ENCODE measurements at places on chromosomes 1 and 21.

DNA sequence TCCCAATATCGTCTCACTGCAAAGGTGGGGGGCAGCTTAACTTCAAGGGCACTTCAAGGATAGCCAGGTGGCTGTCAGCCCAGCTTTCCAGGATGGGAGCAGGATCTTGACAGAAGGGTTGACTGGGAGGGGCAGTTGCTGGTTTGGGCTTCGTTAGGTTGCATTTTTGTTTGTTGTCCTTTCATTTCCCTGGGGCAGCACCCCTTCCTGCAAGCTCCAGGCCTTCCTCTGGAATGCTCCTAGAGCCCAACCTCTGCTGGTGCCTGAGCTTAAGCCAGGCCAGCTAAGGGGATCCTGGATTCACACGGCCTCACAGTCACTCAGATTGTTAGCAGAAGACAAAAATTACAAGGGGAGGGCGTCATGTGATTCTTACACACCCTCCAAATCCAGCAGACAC lies 4.1 kb upstream of the OLIG2 start:
- DNase-seq, result no peak

DNA sequence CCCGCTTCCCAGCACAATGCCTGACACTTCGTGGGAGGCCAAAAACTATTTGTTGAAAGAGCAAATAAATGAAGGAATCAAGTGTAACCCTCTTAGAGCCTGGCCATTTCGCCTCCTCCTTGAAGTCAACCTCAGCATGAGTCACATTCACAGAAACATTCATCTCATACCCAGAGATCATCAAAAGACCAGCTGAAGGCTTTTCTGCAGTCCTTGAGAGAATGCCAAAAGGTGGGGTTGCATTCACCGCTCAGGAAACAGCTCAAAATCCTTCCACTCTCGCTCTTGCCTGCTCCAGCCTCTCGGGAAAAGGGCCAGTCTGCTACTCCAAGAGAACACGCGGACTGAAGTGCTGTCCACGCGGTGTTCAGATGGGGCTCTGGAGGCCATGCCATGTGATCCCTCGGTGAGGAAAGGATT lies 90.0 kb downstream of the VWA5B1 start:
- no peak for DNase-seq

DNA sequence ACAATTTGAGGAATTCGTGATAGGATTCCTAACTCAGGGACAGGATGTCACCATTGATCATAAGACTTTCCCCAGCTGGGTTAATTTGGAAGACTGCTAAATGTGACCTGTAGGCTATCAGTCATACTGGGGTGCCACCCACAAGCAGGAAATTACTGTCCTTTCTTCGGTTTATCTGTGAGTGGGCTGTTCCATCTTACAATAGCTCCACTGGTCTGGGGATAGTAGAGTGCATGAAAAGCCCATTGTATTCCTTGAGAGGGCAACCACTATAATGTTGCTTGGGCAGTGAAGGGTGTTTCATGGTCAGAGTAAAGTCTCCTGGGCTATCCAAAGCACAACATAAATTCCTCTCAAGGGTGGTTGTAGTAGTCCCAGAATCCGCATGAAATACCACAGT lies 1523.0 kb upstream of the B3GALT2 start:
- no peak for DNase-seq

- DNase-seq, result no peak
Observed at GRCh38 chr1:174269989-174270651, 110.8 kb downstream of the RABGAP1L start.

- DNase-seq, result no peak
Observed at GRCh38 chr1:153485863-153486262, 25.4 kb upstream of the S100A7 start.

DNA sequence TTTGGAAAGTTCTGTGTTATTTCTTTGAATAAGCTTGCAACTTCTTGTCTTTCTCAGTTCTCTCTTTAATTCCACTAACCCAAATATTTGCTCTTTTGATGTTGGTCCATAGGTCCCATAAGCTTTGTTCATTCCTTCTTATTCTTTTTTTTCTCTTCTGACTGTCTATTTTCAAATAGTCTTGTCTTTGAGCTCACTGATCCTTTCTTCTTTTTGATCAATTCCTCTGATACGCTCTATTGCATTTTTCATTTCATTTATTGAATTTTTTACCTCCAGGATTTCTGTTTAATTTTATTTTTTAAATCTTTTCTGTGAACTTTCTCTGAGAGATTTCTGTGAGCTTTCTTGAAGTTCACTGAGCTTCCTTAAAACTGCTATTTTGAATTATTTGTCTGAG lies 486.6 kb downstream of the KIF26B start:
- DNase-seq, result no peak

DNA sequence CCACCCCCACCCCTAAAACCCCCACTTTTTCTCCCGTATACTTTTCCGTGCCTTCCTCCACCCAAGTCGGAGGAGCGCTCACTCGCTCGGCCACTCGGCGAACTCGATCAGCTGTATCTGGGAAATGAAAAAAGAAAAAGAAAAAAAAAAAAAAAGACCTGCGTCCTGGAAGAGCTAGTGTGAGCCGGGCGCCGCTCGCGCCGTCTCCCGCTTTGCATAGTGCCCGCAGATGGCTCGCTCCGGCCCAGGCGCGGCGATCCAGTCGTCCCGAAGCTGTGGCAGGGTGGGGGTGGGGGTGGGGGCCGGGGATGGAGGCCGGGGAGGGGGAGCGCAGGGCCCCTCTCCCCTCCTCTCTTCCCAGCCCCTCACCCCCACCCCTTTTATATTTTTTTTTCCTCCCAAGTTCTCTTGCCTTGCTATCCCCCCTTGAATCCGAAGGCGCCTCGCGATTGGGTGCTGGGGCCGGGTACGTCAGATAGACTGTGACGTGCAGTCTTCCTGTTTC lies 299 bp upstream of the PROX1 start:
- no peak for DNase-seq

DNA sequence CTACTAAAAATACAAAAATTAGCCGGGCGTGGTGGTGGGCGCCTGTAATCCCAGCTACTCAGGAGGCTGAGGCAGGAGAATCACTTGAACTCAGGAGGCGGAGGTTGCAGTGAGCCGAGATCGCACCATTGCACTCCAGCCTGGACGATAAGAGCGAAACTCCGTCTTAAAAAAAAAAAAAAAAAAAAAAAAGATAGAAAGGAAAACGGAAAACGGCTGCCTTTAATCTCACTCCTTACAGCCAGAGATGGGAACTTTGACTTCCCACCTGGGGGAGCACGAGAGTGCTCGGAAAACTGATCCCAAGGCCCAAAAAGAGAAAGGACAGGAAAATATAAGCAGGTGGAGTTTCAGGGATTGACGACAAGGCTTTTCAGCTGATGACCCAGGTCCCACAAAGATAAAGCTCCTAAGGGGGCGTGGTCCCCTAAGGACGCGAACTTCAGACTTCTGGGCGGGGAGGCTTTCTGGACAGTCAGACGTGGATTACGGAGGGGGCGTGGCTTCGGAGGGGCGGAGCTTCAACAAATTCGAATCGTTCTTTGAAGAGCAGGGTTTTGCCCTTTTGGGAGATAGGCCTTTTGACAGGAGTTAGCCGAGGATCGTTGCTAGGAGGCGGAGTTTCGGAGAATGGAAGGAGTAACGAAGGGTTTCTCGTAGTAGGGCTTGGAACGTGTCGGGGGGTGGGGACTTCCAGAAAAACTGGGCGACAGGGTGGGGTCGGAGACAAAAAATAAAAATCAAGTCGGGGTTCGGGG lies 958 bp upstream of the CKS1B start:
- DNase-seq, result peak; percentile 87

DNA sequence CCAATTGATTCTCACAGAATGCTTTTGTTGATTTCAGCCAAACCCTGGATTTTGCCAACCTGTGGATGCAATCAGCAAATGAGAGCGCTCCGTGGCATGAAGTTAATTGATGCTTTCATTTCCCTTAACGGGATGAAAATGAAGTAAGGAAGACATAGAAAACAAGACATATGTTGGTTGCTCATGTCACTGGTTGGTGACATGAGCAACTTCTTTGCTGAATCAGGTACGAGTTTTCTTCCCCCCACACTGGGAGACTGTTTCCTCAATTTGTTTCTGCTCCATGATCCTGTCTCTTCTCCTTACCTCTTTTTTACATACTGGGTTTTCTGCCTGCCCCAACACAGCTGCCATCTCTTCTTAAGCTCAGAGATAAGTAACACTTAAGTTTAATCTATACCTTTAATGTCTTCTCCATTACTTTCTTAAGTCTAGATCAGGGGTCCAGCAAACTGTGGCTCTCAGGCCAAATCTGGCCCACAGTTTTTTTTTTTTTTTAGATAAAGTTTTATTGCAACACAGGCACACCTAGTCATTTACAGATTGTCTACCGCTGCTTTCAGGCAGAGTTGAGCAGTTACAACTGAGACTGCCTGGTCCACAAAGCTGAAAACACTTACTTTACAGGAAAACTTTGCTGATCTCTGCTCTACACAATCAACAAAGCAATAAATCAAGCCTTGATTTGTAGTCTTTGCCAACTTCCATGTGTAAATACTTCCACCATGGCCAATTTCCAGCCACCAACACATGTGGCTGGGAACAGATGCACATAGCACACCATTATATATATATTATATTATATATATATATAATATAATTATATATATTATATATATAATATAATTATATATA lies 13.3 kb downstream of the GPR157 start:
- no peak for DNase-seq

GRCh38 chr21:35508139-35508888 lies 459.2 kb upstream of the RUNX1 start:
- no peak for DNase-seq

- peak; percentile 83 for DNase-seq
Observed at GRCh38 chr1:27332536-27333281, 9.1 kb upstream of the SYTL1 start.

DNA sequence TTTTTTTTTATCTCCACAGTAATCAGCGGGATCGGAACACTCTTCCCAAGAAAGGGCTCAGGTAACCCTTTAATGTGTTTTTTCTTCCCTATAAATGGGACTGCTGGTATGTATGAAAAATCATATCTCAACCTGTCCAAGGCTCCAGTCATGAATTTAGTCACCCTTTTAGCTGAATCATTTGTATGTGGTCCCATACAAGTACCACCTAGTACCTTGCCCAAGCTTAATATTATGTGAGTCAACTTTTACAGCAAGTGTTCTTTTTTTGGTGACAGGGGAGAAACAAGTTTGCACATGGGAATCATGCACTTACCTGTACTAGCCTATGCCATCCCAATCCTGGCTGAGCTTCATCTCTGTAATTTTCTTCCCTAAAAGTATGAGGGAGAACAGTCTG lies 43.7 kb upstream of the IPO9 start:
- DNase-seq, result no peak

GRCh38 chr1:109816175-109816811 lies 52.6 kb upstream of the EPS8L3 start:
- no peak for DNase-seq

DNA sequence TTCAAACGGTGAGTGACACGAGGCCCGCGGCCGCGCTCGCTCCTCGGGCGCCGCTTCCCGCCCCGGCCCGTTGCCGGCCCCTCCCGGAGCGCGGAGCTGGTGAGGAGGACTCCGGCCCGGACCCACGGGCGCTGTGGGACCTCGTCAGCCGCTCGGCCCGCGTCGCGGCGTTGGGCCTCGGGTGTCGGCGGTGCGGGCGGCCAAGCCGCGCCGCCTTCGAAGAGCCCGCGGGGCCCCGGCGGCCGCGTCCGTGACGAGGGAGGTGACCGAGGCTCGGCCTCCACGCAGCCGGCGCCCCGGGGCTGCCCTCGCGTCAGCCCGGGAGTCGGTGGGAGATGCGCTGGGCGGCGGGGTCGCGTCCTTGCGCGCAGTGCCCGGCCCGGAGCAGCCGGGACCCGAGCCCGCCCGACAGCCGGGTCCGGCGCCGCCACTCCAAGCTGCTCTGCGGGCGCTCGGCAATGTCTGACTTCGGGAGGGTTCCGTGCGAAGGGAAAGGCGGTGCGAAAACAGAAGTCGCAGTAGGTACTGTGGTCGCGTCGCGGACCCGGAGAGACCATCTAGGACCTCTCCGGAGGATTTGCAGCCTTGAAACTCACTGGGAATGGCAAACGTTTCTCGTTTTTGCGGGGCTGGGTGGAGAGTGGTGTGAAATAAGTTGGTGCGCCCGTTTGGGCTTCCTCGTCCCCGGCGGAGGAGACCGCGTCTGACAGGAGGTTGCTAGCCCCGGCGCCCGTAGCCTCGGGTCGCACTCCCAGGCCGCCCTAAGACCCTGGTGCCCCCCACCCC lies 829 bp downstream of the SPEN start:
- no peak for DNase-seq

DNA sequence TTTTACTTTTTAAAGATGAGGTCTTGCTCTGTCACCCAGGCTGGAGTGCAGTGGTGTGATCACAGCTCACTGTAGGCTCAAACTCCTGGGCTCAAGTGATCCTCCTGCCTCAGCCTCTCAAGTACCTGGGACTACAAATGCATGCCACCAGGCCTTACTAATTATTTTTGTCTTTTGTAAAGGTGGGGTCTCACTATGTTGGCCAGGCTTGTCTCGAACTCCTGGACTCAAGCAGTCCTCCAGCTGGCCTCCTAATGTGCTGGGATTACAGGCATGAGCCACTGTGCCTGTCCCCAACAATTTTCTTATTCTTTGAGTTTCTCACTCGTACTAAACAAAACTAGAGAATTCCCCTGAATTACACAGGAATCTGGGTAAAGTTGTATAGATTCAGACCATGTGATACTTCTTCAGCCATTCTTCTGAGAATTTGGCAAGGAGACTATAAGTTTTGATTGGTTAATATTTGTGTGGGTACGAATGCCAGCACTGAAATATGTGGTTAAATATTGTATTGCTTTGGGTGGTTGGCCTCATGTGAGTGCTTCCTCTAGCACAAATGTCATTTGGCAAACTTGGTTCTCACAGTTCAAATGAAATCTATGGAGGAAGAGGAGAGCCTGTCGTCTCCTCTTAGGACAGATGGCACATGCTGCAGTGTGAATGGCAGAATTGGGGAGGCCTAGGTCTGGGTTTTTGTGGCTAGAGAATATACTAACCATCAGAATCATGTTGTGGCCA lies 104.9 kb downstream of the RUNX1 start:
- DNase-seq, result no peak

DNA sequence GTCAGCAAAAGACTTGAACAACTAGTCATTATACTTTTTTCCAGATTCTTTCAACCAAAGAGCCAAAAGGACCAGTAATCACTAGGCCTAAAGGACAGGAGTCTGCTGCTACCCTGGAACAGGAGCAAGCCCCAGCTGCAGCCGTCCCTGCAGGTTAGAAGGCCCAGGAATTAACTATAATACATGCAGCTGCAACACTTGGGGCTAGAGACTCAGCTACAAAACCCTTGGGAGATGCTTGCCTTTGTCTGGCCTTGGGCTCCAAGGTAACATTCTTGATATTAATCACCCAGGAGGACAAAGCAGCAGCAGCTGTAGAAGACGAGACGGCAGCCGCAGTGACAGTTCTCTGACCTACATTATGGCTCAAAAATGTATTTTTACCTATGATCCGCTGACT lies 841.2 kb upstream of the ADGRL4 start:
- no peak for DNase-seq
